GM12878 (cell line): ENCODE measurements at places on chromosomes 16 and 17. TPM values are rescaled to one million over a fixed set of nuclear protein-coding genes. Genes with fewer than 3 reads are reported as not detected.

Gene GAST
- not detected in 2 replicates for polyA plus RNA-seq

Gene SLC6A4
- polyA plus RNA-seq = 5.3 and 8.9 TPM in 2 replicates

Gene MPHOSPH6
- 32.4 and 39.0 TPM in 2 replicates for polyA plus RNA-seq

Gene ZNF597
- polyA plus RNA-seq = 1.3 and 1.7 TPM in 2 replicates

Gene KAT2A
- polyA plus RNA-seq = 11.9 and 12.6 TPM in 2 replicates

Gene SRCIN1
- 0.05 and 0.19 TPM in 2 replicates for polyA plus RNA-seq

Gene ATP1B2
- polyA plus RNA-seq = 0.28 and 0.30 TPM in 2 replicates

- DNase-seq = no peak
Measured at GRCh38 chr16:59665618-59666220, 931.6 kb upstream of the GOT2 start.

- DNase-seq = no peak
Measured at GRCh38 chr17:1577182-1577581, 14.6 kb upstream of the PITPNA start.

- DNase-seq = no peak
Measured at GRCh38 chr16:66751053-66751302, 431 bp downstream of the DYNC1LI2 start.

DNA sequence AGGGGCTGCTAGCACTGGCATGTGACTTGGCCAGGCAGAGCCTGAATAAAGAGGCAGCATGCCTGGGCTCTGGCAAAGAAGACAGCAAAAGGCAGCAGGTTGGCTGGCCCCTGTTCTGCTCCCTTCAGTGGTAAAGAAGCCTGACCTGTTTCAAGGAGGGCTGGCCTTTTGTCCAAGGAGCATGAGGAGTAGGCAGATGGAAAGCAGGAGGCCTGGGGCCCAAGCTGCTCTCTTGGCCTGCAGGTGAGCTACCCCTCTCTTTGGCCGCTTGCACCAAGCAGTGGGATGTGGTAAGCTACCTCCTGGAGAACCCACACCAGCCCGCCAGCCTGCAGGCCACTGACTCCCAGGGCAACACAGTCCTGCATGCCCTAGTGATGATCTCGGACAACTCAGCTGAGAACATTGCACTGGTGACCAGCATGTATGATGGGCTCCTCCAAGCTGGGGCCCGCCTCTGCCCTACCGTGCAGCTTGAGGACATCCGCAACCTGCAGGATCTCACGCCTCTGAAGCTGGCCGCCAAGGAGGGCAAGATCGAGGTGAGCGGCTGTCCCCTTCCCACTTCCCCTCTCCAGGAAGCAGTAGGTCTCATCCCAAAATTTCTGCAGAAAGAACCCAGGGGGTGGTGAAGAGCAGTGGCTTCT lies 8.0 kb downstream of the TRPV2 start:
- DNase-seq = no peak

- no peak for DNase-seq
Measured at GRCh38 chr17:65678546-65678945, 117.1 kb upstream of the AXIN2 start.

GRCh38 chr17:39612291-39612894 lies 4.7 kb upstream of the NEUROD2 start:
- DNase-seq = no peak

- no peak for DNase-seq
Measured at GRCh38 chr16:30740364-30741251, 7.6 kb upstream of the PHKG2 start.

- no peak for DNase-seq
Measured at GRCh38 chr17:8469964-8470363, 34.3 kb downstream of the NDEL1 start.

- DNase-seq = no peak
Measured at GRCh38 chr17:10735251-10735650, 5.4 kb upstream of the TMEM220 start.

DNA sequence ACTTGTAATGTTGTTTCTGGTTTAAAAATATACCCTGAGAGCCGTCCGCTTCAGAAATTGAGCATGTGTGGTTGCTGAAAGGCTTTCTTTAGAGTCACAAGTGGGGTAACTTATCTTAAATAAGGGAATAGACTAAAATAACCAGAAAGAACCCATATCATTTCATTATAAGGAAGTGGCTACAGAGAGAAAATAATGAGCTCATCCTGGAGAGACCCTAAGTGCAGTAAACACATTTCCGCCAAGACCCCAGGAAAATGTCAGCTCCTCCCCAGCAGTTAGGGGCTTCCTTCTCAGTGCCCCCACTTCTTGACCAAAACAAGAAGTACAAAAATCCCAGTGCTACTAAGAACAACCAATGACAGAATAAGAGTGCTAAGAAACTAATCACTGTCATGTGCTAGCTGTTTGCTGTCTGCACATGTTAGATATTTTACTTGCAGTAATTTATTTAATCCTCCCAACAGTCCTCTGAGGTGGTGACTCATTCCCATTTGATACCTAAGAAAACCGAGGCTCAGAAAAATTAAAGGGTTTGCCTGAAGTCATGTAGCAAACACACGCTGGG lies 83.5 kb downstream of the CDYL2 start:
- DNase-seq = no peak
